A673 (cell line): ENCODE measurements at places on chromosomes 11 and 22.

DNA sequence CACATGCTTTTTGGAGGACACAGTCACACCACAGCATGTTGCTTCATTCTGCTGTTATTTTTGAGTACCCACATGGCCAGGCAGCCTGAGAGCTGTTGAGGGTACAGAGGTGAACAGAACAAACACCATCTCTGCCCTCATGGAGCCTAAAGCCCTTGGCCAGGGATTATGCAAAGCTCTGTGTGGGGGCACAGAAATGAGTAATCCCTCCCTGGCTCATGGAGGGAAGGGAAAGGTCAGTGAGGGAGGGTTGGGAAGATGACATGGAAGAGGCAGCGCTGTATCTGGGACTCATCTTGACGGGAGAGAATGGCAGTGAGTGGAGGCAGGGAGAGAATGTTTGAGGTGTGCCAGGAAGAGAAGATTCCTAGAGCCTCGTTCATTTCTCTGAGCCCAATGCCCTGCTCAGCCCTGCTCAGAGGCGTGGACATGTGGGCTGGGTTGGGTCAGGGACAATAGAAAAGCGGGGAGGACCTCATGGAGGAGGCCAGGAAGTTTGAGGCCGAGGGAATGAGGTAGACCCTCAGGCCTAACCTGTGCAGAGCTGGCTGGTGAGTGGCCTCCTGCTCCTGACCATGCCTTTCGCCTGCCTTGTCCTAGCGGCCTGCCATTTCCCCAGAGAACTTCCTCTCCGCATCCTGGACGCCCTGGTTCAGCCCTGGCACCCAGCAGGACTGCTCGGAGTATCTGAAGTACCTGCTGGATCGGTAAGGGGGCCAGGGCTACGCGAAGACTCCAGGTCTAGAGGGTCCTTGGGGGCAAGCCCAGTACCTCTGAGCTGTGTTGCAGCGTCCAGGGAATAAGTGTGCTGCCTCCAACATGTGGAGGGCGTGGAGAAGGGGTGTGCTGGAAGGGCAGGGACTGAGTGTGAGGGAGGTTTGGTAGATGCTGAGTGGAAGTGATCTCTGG, 19.8 kb downstream of the USP35 start:
- no peak for DNase-seq

GRCh38 chr22:36863979-36864378, 3.2 kb downstream of the NCF4 start:
- DNase-seq = no peak

- no peak for DNase-seq
These were observed 368.5 kb downstream of the MN1 start for GRCh38 chr22:27433099-27433498.

DNA sequence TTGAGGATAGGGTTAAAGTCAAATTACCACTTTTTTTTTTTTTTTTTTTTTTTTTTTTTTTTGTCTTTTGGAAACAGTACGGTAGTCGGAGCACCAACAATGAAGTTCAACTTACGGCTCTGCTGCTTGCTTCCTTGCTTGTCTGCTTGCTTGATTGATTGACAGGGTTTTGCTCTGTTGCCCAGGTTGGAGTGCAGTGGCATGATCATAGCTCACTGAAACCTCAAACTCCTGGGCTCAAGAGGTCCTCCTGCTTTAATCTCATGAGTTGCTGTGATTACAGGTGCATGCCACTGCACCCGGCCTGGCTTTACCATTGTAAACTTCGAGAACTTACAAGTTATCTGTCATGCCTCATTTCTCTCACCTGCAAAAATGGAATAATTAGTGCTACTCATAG, 5.8 kb downstream of the SGSM3 start:
- DNase-seq = no peak

DNA sequence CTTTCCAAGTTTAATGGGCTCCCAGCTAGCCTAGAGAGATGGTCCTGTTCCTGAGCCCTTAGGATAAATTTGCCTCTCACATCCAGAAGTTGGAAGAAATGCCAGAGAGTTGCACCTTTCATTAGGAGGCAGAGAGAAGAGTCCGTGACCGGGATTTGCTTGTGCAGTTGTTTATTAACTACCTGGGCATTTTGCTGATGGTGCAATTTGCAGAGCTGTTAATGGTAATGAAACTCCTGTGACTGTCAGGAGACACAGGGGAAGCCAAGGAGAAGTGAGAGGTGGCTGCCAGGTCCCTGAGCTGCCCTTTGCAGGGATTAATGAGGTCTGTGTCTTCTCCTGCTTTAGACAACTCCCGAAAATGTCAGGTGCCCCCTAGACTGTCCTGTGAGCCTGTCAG, 69.1 kb upstream of the B3GAT1 start:
- no peak for DNase-seq

GRCh38 chr11:40376331-40376730, 1083.1 kb downstream of the LRRC4C start:
- DNase-seq = no peak

GRCh38 chr11:19345848-19346681, 105.3 kb upstream of the E2F8 start:
- DNase-seq = peak; percentile 23

DNA sequence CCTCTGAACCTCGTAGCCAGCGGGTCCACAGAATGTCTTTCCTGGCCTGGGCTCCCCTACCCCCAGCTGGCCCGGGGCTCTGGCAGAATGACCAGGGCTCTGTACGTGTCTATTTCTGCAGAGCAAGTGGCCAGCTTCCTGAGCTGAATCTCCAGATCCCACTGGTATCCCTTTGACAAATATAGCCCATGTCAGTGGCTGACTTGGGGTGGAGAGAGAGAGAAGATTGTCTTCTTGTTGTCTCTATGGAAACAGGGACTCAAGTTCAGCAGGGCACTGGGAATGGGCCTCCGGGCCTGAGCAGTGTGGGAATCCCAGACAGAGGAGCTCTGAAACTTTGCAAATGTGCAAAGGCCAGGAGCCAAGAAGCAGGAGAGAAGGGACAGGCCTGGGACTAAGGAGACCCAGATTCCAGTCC, 33.9 kb downstream of the ANO1 start:
- no peak for DNase-seq

DNA sequence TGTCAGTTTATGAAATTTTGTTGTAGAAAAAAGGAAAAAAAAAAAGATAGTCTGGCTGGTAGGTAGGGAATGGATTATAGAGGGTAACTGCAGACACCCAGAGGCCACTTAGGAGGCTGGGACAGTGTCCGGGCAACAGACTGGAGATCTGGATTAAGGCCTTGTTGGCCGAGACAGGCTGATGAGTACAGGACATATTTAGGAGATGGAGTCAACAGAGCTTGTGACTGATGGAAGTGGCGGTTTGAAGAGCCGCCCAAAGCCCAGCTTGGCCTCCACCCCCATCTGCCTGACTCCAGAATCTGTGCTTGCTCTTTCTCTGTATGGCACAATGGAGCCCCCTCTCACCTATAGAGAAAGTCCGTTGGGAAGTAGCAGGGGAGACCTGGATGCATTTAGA, 7.6 kb downstream of the PLEKHB1 start:
- no peak for DNase-seq

DNA sequence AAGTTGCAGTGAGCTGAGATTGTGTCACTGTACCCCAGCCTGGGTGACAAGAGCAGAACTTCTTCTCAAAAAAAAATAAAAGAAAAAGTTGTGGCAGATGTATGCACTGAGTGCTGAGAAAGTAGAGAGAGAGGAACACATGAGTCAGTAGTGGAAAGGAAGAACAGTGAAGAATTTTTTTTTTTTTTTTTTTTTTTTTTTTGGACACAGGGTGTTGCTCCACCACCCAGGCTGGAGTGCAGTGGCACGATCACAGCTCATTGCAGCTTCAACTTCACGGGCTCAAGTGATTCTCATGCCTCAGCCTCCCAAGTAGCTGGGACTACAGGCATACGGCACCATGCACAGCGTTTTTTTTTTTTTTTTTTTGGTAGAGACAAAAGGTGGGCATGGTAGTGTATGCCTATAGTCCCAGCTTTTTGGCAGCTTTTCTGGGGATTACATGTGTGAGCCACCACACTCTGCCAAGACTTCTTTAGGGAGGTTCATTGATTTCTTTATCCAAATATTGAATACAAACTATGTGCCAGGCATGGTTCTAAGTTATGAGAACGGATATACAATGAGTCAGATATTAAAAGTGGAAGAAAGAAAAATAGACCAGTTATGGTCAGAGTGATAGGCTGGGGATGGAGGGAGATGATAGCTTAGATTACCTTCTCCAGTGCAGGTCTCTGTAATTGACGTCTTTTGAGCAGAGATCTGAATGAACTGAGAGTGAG, 62.0 kb downstream of the YAP1 start:
- no peak for DNase-seq

GRCh38 chr11:30509364-30509763, 76.8 kb downstream of the MPPED2 start:
- DNase-seq = no peak

DNA sequence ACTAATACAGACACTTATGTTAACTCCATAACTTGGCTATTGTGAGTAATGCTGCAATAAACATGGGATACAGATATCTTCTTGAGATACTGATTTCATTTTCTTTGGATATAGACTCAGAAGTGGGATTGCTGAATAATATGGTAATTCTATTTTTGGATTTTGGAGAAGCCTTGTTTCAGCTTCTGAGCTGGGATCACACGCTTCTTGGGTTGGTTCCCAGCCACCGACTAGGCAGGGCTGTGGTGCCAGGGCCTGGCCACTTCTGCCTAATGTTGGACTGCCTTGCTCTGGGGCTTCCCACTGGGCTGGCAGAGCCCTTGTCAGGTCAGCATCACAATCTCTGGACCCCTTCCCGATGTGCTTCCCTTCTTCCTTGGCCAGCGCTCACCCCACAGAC, 14.0 kb upstream of the MCHR1 start:
- DNase-seq = no peak

- no peak for DNase-seq
These were observed 25.5 kb upstream of the TMEM45B start for GRCh38 chr11:129790106-129790505.

GRCh38 chr11:62676698-62677097, 2.2 kb downstream of the UBXN1 start:
- no peak for DNase-seq

DNA sequence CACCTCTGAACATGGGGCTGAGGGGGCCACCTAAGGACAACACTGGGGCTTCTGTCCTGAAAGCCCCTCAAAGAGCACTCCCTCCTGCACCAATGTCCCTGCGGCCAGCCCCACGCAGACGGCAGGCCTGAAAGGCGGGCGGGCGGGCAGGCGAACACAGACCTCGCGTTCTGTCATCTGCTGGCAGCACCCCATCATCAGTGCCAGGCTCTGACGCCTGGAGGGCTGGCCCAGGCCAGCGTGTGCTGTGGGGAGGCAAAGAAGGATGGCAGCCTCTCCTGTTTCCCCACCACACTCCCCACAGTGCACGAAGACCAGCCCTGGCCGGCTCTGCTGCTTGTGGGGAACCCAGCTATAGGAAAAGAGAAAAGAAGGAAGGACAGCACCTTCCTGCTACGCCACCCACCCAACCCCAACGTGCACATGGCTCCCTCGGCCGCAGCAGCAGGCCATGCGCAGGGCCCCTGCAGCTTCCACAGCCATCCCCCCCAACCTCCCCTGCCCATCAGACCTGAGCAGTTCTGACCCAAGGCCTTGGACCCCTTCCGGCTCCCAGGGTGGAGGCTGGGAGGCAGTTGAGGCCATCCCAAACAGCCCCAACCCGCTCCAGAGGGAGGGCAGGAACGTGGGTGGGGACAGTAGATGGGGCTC, 3.5 kb downstream of the SBF1 start:
- no peak for DNase-seq

GRCh38 chr11:35035894-35036408, 103.0 kb upstream of the CD44 start:
- DNase-seq = peak; percentile 93

DNA sequence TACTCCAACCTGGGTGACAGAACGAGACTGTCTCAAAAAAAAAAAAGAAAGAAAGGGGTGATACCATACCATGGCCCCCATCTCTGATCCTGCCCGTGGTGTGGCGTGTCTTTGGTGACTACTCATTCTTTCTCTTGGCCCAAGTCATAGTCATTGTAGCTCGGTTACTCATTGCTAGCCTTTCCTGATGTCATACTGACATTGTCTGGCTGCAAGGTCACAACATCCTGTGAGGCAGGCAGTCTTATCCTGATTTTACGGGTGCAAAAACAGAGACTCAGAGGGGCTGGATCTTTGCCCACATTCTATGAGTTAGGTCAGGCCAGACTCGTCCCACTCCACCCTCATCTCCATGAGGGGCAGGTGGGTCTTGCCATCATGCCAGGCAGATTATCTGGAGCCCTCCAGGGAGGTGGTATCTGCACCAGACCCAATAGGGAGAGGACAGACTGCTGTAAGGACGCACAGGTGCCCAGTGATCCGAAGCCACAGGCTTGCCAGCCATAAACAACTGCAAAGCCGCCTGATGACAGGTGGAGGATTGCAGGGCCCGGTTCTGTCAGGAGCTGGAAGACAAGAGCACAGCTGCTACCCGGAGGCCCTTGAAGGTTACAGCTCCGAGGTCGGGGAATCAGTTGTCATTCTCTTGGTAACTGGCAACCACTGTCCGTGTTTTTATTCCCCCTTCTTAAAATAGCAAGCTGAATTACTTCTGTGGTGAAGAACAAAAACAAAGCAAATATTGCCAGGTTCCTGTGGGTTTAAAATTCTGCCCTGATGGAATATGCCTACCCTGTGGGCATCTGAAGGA, 13.8 kb downstream of the TOM1 start:
- no peak for DNase-seq

GRCh38 chr11:120398132-120398531, 61.9 kb downstream of the ARHGEF12 start:
- no peak for DNase-seq

DNA sequence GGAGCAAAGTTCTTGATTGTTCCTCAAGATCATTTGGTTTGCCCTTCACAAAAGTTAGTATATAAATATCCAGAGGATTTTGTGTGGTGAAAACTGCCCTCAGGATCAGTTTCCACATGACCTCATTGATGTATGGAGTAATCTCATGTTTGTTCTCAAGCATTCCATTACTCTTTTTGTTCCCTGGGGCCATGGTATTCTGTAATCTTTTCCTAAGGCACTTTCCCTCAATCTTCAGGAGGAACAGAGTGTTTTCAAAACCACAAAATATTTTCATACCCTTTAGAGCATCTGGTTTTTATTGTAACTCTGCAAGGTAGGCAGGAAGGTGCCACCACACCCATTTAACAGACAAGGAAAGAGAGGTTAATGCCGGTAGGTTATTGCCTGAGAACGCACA, 99.6 kb downstream of the FAM181B start:
- no peak for DNase-seq

- DNase-seq = no peak
These were observed 14.7 kb upstream of the TUB start for GRCh38 chr11:8066036-8066910.
